NCI-H2029 (cell line): ENCODE measurements at places on chromosomes 1 and 21.
A peak's percentile ranks its signal among the peaks of the same experiment; 100 is the strongest.

- DNase-seq, result no peak
Observed at GRCh38 chr1:17155257-17155920, 36.1 kb upstream of the PADI2 start.

DNA sequence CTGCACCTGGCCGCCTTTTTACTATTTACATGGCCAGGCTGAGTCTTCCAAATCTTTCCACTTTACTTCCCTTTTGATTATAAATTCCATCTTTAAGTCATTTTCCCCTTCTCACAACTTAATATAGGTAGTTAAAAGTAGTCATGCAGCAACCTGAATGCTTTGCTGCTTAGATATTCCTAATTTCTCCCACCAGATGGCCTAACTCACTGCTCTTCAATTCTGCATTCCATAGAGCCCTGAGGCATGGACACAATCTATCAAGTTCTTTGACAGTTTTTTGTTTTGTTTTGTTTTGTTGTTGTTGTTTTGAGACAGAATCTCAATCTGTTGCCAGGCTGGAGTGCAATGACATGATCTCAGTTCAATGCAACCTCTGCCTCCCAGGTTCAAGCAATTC, 21.7 kb upstream of the FAAH start:
- no peak for DNase-seq

DNA sequence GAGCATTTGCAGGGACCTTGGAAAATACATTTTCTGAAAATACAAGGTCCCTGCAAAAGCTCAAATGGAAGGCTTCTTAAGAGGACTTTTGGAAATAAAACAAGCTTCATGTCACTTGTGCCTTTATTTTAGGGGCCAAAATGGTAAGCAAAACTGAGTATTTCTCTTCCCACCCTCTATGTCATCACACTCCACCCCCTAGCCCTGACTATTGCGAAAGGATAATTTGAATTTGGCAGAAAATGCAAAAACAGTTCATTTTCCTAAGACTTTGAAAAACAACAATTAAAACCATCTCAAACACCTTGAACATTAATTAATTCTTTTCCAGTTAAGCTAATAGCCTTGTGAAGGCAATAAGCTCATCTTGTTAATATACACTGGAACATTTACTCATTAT, 201.7 kb downstream of the TM2D1 start:
- no peak for DNase-seq

GRCh38 chr1:112618721-112619517, at the start of gene ST7L:
Gene ST7L (minus strand): TSS chr1:112619141. CDS start chr1:112619113, 28 bp downstream.
- DNase-seq, result peak; percentile 61
